ENCODE measurements at places on chromosomes 13 and 19.
A peak's percentile ranks its signal among the peaks of the same experiment; 100 is the strongest.

DNA sequence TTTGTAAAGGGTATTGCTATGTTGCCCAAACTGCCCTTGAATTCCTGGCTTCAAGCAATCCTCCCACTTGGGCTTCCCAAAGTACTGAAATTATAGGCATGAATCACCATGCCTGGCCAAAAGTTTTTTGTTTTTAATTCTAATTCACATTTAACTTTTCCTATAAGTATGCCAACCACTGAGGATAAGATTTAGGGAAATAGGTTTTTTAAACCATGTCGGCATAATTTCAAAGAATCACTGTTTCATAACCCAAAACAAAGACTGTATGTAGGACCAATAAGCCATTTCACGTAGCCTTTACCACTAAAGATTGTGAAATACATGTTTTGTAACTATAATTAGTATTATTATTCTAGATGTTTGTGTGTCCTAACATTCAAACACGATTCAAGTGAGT lies 8.2 kb downstream of the ZDHHC20 start:
- DNase-seq: no peak

- DNase-seq: no peak
These were observed 473.0 kb upstream of the SLC10A2 start for GRCh38 chr13:103539265-103539664.

- DNase-seq: no peak
These were observed 568.7 kb downstream of the UQCRFS1 start for GRCh38 chr19:28644169-28644775.

GRCh38 chr13:33634546-33634982 lies 183.4 kb upstream of the RFC3 start:
- DNase-seq: peak; percentile 43

DNA sequence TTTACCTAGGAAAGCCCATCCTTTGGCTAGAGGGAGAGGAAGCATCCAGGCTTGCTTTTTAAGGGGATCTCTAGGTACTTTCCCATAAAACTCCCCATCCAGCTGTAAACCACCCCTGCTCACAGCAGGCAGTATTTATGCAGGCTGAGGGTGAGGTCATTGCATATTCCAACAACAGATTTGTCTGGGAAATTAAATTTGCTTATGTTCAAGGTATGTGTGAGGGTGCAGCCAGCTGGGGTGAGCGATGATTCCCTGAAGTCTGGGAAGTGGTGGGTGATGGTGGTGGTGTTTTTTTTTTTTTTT lies 96.3 kb upstream of the C1QTNF9B start:
- peak; percentile 25 for DNase-seq

GRCh38 chr19:45355910-45356309 lies 14.5 kb downstream of the ERCC2 start:
- no peak for DNase-seq

GRCh38 chr19:53826876-53827275 lies 2.8 kb upstream of the NLRP12 start:
- DNase-seq: peak; percentile 63

DNA sequence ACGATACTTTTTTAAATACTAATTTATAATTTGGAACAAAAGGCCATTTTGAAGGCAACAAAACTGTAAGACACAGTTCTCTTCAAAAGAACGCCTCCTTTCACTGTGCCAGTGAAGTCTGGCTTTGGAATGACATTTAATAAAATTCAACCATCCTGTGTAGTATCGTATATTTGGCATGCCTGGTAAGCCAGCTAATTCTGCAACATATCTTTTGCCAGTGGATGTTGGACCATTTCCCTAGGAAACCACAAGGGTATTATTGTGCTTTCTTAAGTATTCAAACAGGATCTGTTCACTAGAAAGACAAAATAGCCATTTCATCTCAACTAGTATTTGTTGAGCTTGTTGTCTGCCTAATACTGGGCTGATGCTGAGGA lies 111.6 kb downstream of the RGCC start:
- DNase-seq: peak; percentile 60

DNA sequence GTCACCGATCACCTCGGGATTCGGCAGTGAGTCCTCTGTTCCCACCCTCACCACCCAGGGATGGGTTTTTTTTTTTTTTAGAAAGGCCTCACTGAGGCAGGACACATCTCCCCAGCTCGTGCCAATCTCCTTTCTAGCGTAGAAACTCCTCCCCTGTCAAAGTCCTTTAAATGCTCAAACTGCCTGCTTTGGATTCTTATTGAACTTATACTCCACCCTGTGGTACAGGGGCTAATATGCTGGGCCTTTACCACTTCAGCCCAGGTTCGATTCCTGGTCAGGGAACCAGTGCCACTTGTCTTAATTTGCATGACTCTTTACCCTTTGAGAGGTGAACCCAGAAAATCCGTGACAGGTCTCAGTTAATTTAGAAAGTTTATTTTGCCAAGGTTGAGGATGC lies 8.3 kb upstream of the ZNF14 start:
- no peak for DNase-seq

DNA sequence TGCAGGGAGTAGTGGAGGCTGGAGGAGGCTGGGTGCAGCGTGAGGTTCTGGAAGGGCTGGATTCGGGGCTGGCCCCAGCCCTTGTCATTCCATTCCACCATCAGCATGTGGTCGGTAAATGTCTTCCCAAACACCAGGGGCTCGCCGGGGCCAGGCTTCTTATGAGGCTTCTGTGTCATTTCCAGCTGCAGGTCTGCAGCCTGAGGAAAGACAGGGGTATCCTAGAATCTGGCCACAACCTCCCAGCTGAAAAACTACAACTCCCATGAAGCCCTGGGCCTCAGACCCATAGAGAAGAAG lies 4.4 kb downstream of the BCAT2 start:
- no peak for DNase-seq

GRCh38 chr13:48094404-48094780 lies 512 bp downstream of the MED4 start:
- no peak for DNase-seq

DNA sequence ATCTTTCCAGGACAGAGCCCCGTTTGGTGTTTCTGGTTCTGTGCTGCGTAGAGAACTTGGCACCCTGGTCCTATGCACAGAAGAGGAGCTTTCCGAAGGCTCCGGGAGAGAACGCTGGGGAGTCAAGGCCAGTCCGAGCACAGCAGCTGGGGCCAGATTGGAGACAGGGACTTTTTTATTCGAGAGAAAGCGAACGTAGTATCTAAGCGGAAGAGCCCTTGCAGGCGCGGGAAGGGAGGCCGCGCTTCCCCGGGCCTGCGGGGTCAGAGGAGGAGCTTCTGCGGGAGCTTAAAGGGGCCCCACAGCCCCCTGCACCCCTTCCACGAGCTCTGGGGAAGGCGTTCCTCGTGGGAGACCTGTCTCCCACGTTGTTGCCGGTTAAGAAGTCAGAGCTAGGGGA lies 48.6 kb upstream of the ARHGEF7 start:
- no peak for DNase-seq

- no peak for DNase-seq
These were observed 460.6 kb downstream of the FOXO1 start for GRCh38 chr13:40205771-40206240.

GRCh38 chr19:11479090-11479897 lies 1.6 kb downstream of the ELAVL3 start:
- no peak for DNase-seq

- peak; percentile 28 for DNase-seq
These were observed 18.1 kb upstream of the LRP3 start for GRCh38 chr19:33175886-33176669.

DNA sequence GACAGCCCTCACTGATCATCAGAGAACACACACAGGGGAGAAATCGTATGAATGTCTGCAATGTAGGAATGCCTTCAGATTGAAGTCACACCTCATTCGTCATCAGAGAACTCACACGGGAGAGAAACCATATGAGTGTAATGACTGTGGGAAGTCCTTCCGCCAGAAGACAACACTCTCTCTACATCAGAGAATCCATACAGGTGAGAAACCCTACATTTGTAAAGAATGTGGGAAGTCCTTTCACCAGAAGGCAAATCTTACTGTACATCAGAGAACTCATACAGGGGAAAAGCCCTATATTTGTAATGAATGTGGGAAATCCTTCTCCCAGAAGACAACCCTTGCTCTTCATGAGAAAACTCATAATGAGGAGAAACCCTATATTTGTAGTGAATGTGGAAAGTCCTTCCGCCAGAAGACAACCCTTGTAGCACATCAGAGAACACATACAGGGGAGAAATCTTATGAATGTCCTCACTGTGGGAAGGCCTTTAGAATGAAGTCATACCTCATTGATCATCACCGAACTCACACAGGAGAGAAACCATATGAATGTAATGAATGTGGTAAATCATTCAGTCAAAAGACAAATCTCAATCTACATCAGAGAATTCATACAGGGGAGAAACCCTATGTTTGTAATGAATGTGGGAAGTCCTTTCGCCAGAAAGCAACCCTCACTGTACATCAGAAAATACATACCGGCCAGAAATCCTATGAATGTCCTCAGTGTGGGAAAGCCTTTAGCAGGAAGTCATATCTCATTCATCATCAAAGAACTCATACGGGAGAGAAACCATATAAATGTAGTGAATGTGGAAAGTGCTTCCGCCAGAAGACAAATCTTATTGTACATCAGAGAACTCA lies 32.5 kb downstream of the ZNF567 start:
- no peak for DNase-seq

DNA sequence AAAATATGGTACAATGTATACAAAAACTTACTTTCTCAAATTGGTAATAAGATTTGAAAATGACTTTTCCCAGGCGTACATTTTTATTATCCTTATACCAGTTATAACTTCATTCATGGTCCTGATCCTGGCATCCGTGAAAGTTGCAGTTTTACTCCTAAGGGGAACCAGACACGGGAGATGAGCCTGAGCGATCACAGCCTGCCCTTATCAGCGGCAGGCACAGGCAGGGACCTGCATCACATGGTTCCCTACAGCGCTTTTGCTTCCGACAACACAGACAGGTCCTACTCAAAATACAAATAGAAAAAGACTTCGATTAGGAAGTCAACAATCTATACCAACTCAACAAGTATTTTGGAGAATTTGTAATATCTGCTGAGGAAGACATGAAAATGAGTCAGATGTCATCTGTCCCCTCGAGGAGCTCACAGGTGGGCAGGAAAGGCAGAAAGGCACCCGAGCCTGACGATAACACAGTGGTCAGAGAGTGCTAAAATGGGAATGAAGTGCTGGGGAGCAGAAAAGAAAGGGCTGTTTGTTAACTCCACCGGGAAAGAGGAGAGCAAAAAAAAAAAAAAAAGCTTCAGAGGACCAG lies 93.4 kb downstream of the ABCC4 start:
- no peak for DNase-seq

- peak; percentile 16 for DNase-seq
These were observed 8.6 kb upstream of the CEACAM6 start for GRCh38 chr19:41746593-41747227.

DNA sequence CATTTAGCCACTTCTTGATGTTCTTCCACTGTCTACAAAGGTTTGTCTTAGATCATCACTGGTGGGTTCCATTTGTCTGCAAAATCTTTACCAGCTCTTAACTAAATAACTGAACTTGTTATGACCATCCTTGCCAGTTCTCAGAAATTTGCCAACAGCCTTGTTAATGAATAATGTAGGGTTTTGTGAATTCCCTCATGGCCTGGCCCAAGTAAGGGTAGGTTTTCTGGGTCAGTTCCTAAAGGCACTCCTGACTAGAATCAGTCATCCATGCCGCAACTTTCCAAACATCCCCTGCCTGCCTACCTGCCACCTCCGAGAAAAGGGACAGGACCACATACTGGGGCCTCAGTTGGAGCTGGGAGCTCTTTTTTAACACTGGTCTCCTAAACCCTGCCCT lies 4.0 kb downstream of the COL4A1 start:
- no peak for DNase-seq

GRCh38 chr13:86447479-86447878 lies 648.3 kb upstream of the SLITRK6 start:
- DNase-seq: no peak

GRCh38 chr13:39149896-39150295 lies 111.6 kb downstream of the NHLRC3 start:
- DNase-seq: no peak

GRCh38 chr13:59261928-59262488 lies 901.7 kb downstream of the DIAPH3 start:
- peak; percentile 8 for DNase-seq
